ENCODE measurements at places on chromosomes 1 and 21. TPM values are rescaled to one million over a fixed set of nuclear protein-coding genes. Genes with fewer than 3 reads are reported as not detected.

The ESPN gene
- 0.17 TPM for total RNA-seq

The CYP4A11 gene
- total RNA-seq: not detected

The HOOK1 gene
- not detected for total RNA-seq

The SLC45A3 gene
- 0.94 TPM for total RNA-seq

The RBP7 gene
- total RNA-seq: not detected

The THEM5 gene
- total RNA-seq: not detected

The RAB25 gene
- total RNA-seq: 0.09 TPM

The TNNT2 gene
- not detected for total RNA-seq

The BGLAP gene
- 0.26 TPM for total RNA-seq

The SPRR4 gene
- total RNA-seq: not detected
